ENCODE measurements at places on chromosomes 11 and 22.

DNA sequence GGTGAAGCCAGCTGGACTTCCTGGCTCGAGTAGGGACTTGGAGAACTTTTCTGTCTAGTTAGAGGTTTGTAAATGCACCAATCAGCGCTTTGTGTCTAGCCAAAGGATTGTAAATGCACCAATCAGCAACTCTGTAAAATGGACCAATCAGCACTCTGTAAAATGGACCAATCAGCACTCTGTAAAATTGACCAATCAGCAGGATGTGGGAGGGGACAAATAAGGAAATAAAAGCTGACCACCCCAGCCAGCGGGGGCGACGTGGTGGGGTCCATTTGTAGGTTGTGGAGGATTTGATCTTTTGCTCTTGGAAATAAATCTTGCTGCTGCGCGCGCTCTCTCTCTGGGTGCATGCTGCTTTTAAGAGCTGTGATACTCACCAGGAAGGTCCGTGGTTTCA lies 202.9 kb downstream of the MIAT start:
- no peak for DNase-seq

DNA sequence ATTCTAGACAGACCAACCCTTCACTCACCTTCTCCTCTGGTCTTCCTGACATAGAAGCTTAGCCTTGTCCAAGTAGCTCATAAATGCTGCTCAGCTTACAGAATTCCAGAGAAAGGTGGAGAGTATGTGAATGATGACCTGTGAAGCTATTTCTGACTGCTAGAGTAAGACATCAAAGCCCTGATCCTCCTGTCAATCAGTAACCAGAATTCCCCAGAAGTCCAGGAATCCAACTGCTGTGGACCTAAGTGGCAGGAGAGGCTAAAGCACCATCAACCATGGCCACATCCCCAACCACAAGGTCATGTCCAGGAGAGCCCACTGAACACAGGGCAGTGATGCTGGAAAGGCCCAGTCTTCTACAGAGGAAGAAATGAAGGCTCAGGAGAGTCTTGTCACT lies 2.6 kb downstream of the OR51G2 start:
- DNase-seq: no peak

GRCh38 chr11:58923300-58923788 lies 15.9 kb upstream of the GLYATL1 start:
- DNase-seq: peak; percentile 70

- DNase-seq: no peak
These were observed 111.9 kb downstream of the MED15 start for GRCh38 chr22:20619045-20619892.

- no peak for DNase-seq
These were observed 44.5 kb upstream of the TEAD1 start for GRCh38 chr11:12629601-12630313.

DNA sequence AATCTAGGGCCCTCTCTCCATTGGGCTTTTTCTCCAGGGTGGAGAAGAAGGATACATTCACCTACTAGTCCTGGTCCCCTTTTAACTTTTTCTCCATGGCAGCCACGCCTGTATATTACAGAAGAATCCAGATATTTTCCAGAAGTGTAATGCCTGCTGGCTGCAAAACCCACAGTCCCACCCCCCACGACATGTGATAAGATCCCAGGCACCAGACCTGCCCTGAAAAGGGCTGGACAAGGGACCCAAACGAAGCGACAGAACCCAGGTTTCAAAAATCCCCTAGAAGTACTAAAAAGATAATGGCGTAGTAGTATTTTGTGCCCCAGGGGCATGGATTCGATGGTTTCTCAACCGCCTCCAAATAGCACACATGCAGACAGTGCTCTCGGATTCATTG lies 2.8 kb downstream of the WT1 start:
- no peak for DNase-seq

DNA sequence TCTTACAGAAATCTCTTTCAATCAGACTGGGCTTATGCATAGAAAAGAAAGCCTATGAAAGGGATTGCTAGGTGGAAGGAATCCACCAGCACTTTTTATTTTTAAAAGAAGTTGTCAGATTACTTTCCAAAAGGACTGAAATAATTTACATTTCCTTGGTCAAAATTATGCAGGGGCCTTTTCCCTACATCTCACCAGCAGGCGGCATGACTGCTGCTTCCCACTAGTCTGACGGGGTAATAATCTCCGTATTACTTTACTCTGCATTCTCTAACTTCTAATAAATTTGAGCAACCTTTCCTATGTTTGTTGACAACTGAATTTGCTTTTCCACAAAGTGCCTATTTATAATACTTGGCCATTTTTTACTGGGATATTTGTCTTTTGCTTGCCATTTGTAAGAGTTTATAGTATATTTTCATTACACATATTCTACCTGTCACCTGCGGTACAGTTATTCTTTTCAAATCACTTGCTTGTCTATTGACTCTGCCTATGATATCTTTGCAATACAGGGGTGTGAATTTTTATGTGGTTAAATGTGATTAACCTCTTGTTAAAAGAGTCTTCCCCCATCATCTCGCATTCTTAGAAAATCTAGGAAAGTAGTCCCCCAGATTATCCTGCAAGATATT lies 51.9 kb upstream of the USP47 start:
- peak; percentile 56 for DNase-seq

DNA sequence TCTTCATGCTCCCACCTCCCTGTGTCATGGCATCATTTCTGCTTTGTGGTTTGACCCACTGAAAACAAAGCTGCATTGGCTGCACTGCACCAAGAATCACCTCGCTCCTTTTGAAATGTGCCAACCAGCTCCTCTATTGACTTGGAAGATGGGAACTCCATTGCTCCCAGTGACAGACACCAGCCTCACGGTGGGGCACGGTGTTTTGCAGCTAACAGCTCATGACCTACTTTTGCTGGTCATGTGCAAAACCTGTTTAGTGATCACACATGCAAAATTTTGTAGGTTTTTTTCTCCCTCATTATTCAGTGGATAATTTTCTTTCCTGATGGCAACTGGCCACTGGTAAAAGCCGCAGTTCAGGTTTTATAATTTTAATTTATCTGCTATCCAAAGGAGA lies 36.8 kb downstream of the ARFGAP2 start:
- DNase-seq: no peak

- no peak for DNase-seq
These were observed 1331.5 kb downstream of the TBC1D22A start for GRCh38 chr22:48093981-48094380.

DNA sequence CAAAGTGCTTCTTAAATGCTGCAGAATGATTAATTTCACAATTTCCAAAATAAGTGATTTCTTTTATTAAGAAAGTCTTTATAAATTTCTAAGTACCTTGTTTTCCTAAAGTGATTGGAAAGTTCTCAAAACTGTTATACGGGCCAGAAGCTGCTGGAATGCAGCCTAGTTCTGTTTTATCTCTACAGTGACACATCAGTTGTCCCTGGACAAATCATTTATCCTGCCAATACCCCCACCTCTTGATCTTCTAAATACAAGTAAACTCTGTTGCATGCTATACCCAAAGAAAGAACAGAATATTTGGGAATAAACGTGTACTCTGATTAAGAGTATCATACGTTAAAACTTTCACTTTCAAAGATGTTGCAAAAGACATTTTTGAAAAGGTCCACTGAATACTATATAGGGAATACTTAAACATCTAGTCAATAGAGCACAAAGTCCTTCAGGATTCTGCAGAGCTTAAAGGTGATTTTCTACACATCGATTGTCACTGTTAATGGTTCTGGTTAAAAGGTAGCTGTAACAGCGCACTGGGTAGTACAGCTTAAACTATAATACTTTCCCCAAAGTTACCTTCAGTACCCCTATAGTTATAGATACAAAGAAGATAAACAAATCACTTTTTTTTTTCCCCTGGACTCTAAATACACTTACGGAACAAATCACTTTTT lies 92.1 kb upstream of the APOA1 start:
- no peak for DNase-seq

DNA sequence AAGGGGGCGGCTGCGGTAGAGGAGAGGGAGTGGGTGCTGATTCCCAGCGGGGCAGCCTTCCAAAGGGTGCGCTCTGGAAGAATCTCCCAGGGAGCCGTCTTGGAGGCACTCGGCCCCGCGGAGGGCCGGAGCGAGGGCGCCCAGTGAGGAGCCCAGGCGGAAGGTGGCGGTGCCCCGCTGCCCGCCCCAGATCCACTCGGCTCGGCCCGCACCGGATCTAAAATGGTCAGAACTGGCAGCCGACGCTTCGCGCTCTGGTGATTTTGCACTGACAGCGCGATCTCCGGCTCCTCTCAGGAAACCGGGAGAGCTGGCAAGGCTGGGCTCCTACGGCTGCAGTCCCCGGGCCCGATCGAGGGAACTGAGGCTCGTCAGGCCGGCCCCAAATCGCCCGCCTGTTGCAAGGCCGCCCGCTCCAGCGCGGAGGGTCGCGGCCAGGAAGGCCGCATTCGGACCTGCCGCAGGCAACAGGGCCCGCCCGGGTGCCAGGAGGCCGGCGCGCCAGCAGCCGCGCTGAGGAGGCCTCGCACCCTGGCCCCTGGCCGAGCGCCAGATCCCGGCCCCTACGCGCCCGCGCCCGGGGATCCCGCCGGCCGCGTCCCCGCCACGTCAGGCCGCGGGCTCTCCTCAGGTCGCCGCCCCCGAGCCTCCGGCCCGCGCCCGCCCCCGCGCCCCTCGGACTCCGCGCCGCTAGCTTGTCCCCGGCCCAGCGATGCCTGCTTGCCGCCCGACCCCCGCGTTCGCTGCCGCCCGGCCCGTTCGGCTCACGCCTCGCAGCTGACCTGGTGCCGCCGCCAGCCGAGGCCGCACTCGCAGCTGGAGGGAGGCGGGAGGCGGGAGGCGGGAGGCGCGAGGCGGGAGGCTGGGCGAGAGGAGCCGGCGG lies at the start of gene KLHL22:
KLHL22 (minus strand) TSS at position 818 of the 883 bp plus-strand sequence. CDS start 6,584 bp downstream, outside the sequence.
- DNase-seq: peak; percentile 78

DNA sequence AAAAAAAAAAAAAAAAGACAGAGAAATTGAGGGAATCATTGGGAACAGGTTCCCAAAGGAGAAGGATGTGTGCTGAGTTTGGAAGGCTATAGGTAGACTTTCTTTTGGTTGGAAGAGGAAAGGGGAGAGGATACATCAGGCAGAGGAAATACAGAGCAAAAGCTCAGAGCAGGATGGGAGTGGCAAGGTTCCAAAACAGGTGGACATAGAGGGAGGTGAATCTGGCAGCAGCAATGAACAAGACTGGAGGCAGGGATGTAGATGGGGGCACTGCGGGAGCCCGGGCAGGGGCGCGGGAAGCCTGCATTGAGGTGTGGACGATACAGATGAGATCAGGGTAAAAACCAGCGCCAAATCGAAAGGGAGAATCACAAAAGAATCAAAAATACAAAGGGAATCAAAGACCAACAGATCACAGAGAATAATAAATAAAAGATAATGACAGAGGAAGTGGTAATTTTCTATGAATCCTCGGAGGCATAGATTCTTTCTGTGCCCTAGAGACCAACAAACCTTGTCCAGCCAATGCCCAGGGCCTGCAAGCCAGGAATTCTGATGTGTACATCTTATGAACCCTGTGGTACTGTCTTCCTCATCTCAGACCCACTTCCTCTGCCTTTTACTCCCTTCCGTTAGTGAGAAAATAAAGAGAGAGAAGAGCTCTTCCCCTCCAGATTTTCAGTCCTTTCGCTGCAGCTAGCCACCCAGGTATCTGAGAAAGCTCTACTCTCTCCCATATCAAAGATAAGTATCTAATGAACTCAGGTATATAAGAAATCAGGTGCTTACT lies 70.3 kb downstream of the SLC1A2 start:
- DNase-seq: peak; percentile 81

- no peak for DNase-seq
These were observed 742.1 kb upstream of the TENM4 start for GRCh38 chr11:80182901-80183300.

GRCh38 chr11:112637876-112638275 lies 323.3 kb upstream of the NCAM1 start:
- peak; percentile 26 for DNase-seq

DNA sequence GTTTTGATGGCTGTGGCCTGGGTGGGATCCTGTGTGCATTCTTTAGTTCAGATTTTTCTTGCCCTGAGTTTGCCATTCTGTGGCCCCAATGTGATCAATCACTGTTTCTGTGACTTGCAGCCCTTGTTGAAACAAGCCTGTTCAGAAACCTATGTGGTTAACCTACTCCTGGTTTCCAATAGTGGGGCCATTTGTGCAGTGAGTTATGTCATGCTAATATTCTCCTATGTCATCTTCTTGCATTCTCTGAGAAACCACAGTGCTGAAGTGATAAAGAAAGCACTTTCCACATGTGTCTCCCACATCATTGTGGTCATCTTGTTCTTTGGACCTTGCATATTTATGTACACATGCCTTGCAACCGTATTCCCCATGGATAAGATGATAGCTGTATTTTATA lies 620 bp downstream of the OR4C16 start:
- no peak for DNase-seq

DNA sequence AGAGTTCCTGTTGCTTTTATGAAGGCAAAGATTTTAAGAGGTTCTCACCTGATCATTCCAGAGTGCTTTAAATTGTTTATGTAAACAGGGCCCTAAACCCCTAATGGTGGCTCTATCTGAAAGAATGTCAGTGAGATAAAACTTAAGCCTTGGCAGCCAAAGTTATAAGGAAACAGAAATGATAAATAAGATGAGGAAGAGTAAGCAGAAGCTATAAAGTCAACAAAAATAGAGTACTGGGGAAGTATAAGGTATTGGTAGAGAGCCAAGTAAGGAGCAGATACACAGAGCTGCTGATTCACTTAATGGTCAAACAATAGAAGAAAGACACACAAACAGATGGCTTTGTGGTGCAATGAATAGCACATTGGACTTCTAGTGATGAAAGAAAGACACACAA lies 37.9 kb downstream of the TMPRSS5 start:
- peak; percentile 65 for DNase-seq

- DNase-seq: no peak
These were observed 195.0 kb upstream of the NECTIN1 start for GRCh38 chr11:119924017-119924416.

GRCh38 chr11:128964463-128964930 lies 21.8 kb upstream of the TP53AIP1 start:
- peak; percentile 13 for DNase-seq

GRCh38 chr22:29732883-29733282 lies 13.1 kb downstream of the CABP7 start:
- DNase-seq: peak; percentile 75

GRCh38 chr11:74024261-74025029 lies 15.6 kb upstream of the UCP3 start:
- no peak for DNase-seq

DNA sequence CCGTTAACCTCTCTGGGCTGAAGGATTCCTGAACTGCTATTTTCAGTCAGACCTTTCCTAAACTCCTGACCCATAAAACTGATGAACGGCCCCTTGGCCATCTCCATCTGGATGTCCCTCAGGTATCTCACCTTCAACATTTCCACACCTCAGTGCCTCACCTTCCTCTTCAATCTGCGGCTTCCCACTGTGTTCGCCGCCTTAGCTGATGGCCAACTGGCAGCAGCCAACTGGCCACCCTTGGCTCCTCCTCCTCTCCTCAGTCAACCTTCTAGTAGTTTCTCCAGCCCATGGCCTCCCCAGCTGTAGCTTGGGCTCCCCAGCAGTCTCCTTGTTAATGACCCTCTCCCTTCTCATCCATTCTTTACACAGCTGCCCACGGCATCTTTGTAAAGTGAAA lies 55.0 kb upstream of the PHOX2A start:
- no peak for DNase-seq

DNA sequence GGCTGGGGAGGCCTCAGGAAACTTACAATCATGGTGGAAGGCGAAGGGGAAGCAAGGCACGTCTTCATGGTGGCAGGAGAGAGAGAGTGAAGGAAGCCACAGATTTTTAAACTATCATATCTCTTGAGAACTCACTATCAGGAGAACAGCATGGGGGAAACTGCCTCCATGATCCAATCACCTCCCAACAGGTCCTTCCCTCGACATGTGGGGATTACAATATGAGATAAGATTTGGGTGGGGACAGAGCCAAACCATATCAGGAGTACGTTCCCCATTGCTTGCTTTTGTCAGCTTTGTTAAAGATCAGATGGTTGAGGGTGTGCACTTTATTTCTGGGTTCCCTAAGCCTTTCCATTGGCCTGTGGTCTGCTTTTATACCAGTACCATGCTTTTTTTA lies 53.7 kb upstream of the E2F8 start:
- no peak for DNase-seq

Data from NCI-H69 (cell line).